Heart left ventricle (tissue), 16 donors: ENCODE measurements at places on chromosomes 3 and 15.

DNA sequence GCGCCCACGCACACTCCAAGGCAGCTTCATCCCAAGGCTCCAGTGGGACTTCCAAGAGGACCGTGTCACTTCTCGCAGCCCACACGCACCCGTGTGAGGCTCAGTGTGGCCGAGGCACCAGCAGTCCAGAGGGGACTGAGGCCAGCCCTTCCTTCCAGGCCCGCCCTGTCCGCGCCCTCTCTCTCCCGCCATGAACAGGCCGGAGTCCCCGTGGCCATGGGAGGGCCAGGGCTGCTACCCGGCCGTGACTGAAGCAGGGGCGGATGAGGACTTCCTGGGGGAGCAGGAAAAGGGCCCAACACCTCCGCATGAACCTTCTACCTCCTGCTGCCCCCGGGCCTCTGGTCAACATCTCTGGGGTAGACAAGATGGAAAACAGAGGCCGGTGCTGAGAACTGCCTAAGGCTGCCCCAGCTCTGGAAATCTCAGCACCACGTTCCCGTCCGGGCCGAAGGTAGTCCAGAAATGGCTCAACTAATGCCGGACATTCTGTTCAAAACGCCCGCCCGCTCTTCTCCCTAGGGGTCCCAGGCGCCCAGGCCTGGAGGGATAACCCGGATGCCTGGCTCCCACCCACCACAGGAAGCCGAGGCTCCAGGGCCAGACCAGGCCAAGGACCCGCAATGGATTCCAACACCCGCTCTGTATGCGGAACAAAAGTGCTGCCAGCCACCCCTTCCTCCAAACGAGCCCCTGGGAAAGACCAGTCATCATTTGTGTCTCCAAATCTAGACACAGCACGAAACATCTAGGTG is 32.7 kb downstream of the TNK2 start:
- no peak for DNase-seq

GRCh38 chr15:67786646-67787045 is 38.7 kb upstream of the SKOR1 start:
- DNase-seq: no peak

DNA sequence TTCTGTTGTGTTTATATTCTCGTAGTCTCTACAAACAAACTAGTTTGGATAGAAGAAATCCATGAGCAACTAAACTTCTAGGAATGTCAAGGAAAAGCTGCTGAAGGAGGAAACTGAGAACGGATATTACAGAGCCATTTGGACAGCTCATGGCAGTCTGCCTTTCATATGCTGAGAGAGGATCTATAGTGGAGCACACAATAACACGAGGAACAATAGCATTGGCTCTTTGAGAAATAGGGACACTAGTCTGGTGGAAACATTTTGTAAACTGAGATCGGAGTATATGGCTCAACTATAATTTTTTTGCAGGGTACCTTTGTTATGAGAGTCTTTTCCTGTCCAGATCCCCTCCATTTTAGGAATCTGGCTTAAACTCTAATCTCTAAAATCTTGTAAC is 200.5 kb downstream of the CLSTN2 start:
- no peak for DNase-seq

DNA sequence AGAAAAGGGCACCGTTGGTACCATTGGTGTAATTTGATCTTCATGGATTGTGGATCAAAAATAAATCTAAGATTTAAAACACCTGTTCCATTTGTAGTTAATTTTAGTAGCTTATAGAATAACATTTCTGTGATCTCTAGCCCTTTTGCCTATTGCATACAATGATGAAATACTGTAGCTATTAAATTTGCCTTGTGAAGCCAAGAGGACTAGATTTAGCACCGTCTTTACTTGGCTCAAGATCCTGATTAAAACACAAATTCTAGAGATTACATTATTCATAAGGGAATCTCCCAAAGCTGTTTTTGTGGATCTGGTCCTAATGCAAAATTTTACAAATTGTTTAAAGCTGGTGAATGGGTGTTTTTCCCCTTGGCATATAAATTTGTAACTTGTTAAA is 8.2 kb downstream of the TBC1D23 start:
- DNase-seq: no peak

DNA sequence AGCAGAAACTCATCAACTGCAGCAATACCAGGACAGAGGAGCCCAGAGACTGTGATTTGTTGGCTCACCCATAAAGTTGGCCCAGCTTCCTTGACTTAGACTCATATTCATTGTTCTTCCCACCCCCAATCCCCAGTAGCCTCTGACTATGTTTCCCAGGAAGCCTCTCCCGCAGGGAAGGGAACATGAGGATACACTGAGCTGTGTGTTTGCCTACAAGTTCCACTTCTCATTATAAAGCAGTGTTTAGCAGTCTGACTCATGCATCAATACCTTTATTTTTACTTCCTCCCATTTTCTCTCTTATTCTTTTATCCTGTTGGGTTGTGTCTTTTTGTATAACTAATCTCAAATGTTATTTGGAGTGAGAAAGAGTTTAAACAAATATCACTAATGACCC is 111.6 kb upstream of the PHLDB2 start:
- no peak for DNase-seq

- no peak for DNase-seq
Measured at GRCh38 chr15:85897207-85897894, 102.6 kb upstream of the KLHL25 start.

GRCh38 chr3:16266714-16267113 is 1.7 kb downstream of the OXNAD1 start:
- DNase-seq: no peak

GRCh38 chr3:151900884-151901643 is 27.6 kb downstream of the SUCNR1 start:
- DNase-seq: no peak

GRCh38 chr3:182692021-182692420 is 101.3 kb upstream of the ATP11B start:
- DNase-seq: no peak

- no peak for DNase-seq
Measured at GRCh38 chr3:70400194-70400593, 87.8 kb upstream of the MDFIC2 start.

DNA sequence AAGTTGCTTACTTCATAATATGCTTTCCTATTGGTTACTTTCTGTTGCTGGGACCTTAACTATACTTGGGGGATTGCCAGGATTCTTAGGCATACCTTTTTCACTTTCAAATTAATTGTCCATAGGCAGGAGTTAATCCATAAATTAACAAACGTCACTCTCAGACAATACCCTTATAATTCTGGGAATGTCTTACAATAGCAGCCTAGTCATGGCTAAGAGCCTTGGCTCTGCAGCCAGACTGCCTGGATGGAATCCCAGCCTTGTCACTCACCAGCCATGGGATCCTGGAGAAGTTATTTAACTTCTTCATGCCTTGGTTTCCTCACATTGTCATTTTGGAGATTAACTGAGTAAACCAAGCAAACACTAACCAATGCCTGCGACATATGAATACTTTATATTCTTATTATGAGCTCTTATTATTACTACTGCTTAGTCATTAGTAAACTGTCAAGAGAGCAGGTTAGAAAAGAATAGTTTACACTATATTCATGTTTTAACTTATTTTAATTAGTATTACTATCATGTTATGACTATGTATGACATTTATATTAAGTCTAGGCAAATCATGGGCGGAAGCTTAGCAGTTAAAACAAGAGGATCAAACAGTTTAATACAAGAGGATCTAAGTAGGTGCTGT is 29.0 kb downstream of the GYG1 start:
- DNase-seq: no peak

- no peak for DNase-seq
Measured at GRCh38 chr15:60421544-60421943, 23.8 kb upstream of the ANXA2 start.

DNA sequence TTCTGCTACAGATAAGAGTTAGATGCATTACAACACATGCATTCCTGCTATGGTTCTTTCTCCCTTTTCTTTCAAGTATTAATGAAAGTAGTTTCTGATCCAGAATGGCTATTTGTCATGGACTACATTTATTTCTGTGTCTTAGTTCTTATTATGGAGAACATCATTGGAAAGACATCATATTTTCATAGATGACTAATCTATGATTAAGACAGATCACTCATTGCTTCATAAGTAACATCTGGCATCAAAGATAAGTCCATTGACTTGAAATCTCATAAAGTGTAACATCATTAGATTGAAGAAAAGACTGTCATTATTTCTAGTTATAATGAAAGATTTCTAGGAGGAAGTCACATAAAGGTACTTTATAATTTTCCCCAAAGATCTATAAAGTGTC is 366.7 kb downstream of the NSUN3 start:
- DNase-seq: no peak

- no peak for DNase-seq
Measured at GRCh38 chr3:42665050-42665878, 11.8 kb downstream of the ZBTB47 start.

GRCh38 chr15:37764733-37765191 is 169.7 kb upstream of the TMCO5A start:
- no peak for DNase-seq

- DNase-seq: no peak
Measured at GRCh38 chr3:46209053-46209452, 940 bp upstream of the CCR1 start.

DNA sequence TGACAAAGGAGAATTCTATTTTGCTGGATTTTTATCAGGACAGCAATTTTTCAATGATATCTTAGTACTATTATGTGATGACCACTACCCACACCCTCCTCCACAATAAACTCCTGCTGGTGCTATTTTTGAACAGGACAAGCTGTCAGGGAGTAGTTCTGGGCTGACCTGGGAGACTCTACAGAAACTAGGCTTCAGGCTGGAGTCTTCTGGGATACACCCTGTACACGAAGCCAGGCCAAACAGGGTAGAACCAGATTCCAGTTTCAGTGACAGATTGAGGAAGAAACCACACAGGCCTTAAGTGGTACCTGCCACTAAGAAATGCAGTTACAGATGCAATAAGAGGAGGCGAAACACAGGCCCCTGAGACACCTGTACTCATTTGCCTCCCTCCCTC is 12.8 kb downstream of the NMNAT3 start:
- DNase-seq: no peak

DNA sequence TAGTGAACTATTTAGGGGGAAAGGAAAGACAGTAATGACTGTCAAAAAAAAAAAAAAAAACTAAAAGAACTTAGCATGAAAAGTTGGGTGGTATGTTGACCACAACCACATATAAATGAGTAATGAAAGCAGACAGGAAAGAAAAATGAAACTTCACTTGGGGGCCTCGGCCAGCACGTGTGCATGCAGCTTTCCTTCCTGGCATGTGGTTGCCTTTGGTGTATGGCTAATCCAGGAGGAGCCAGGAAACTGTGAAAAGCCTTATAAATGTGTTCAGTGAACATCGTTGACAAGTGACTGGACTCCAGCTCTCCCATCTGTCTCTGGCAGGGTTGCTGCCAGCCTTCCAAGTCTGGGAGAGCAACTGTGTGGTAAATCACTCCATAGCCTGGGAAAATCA is 195.1 kb downstream of the DTWD1 start:
- peak; percentile 38 for DNase-seq

- DNase-seq: peak; percentile 31
Measured at GRCh38 chr15:48413304-48413703, 82.1 kb downstream of the DUT start.

DNA sequence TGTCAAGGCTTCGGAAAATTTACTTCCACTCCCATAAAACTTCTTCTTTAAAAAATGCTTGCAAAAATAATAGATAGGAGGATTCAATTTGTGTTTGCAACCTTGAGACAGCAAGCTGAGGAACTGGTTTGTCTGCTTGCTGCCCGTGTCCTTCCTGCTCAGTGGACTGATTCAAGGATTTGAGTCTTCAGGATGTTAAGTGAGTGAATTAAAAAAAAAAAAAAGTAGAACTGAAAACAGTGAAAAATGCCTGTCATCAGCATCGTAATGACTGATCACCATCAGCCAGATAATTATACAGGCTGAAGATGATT is 453.7 kb downstream of the FGF12 start:
- no peak for DNase-seq

- peak; percentile 45 for DNase-seq
Measured at GRCh38 chr3:29503958-29504357, 223.1 kb downstream of the RBMS3 start.

DNA sequence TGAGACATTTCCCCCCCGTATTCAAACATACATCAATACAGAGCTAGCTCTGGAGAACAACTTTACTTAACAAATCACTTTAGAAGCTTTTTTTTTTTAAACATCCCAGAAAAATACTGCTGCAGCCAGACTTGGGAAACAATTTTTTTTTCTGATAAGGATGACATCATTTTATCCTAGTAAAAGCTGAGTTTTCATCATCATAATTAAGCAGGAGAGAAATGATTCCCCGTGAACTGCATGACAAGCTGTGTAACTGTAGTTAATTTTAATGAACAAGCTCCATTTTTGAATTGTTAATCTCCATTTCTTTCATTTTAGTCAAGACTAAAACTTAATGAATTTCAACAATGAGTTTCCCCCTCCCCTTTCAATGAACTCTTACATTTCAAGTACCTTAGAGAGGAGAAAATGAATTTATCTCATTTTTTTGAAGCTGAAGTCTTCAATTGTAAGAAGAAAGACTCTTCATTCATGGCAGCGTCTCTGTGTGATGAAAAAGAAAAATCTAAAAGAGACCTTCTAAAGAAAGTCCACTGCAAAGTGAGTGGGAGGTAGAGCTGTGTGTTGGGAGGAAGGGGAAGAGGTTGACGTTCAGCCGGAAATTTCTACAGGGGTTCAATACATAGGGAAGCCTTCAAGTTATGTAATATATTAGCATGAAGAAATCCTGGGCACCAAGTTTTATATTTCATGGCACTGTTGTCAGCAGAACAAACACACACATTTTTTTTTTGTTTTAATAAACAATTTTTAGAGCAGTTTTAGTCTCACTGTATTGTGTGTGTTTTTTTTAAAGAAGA is 31.7 kb downstream of the HES1 start:
- DNase-seq: no peak

- DNase-seq: no peak
Measured at GRCh38 chr15:61307474-61307873, 78.4 kb upstream of the RORA start.

- DNase-seq: no peak
Measured at GRCh38 chr3:189365609-189366564, 194.1 kb downstream of the TPRG1 start.

DNA sequence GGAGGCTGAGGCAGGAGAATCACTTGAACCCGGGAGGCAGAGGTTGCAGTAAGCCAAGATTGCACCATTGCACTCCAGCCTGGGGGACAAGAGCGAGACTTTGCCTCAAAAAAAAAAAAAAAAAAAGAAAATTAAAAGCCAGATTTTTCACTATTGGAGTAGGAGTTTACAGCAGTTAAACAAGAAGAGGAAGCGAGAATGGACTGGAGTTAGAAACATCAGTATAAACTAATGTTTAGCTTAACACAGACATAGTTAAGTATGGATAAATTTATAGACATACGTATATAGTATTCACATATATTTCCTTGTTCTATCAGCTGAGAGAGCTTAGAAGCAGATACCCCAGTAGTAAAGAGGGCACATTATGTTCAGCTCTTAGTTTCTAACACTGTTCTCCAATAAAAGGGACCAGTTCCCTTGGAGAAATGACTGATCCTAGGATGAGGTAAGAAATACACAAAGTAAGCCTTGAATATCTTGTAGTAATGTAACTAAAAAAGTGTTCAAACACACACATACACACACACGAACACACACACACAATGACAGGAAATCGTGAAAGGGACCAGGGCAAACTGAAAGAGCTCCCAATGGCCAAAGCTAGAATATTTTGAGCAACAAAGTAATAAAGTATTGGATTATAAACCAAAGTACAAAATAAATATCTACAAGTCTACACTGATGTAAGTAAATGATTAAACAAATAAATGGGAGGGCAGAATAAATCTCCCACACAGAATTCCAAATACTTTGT is 25.1 kb downstream of the PIK3CB start:
- DNase-seq: no peak

- peak; percentile 71 for DNase-seq
Measured at GRCh38 chr3:53730576-53730975, 115.6 kb downstream of the CHDH start.
